ENCODE measurements at places on chromosomes 2 and 18.

DNA sequence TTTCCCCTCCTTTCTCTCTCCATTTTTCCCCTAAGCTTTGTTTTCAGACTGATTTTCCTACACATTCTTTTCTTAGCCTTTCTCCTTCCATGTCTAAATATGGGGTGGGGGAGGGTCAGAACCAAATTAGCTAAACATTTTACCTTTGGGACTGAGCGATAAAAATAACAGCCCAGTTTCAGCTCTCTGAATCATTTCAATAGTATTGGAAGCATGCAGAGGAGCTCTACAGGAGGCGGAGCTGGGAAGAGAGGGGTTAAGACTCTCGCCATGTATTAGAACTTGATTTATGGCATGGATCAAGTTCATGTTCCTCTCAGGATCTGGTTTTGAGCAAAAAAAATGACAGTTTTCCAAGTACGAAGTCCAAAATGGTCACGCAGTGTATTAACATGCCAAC is 109.1 kb downstream of the CPO start:
- no peak for DNase-seq

- no peak for DNase-seq
Observed at GRCh38 chr2:133306236-133306635, 262.0 kb downstream of the NCKAP5 start.

DNA sequence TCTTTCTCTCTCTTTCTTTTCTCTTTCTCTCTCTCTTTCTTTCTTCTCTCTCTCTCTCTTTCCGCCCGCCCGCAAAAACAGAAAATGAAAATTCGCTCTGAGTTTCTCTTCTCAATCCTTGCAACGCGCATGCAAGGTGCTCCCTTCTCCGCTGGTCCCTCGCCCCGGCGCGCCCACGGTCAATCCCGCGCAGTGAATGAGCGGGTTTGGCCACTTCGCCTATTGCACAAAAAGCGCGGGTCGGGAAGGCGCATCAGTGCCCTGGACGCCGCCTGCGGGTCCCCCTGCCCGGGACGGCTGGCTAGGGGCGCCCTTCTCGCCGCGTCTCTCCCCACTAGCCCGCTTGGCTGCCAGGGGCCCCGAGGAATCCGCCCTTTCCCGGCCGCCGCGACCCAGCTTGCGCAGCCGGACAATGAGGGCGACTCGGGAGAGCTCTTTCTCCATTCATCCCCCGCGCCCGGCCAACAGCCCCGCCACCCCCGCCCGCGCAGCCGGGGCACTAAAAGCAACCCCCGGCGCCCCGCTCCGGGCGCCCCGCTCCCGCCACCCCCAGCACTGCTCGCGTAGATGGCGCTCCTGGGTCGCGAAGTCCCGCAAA is 706 bp downstream of the LAMA1 start:
- no peak for DNase-seq

DNA sequence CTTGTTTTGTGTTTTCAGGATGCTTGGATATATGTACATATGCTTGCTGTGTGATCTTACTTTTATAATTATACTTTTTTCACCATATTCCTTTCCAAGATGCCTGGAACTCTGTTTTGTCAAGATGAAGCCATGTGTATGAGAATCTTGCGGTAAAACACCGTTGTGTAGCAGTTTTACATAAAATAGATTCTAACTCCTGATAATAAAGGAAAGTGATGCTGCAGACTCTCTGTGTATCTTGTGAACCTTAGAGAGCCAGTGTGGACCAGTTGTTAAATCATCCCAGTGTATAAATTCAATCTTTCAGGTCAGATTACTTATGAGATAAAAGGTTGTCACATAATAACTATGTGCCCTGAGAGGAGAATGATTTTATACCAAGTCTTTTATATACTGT is 12.5 kb upstream of the ITGA4 start:
- no peak for DNase-seq

DNA sequence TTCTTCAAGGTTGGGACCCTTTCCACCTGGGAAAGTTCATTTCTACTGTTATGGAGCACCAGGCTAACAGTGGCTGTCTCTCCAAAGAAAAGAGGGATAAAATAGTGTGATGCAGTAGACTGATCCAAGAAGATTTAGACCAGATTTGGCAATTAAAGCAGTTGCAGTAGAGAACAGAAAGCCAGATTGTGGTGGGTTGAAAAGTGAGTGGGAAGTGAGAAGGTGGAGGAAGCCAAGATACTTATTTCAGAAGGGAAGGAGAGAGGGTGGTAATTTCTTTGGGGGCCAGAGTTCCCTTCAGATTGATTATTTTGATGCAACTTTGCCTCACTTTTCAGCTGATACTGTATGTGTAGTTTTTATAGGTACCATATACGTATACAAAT is 8.0 kb downstream of the MYL12B start:
- DNase-seq, result no peak

- DNase-seq, result peak; percentile 83
Observed at GRCh38 chr2:215736653-215737290, 276.6 kb downstream of the MREG start.

- DNase-seq, result peak; percentile 80
Observed at GRCh38 chr18:68797871-68798270, at the start of gene CCDC102B. Gene CCDC102B (plus strand): TSS chr18:68798080. CDS start chr18:68836764, 38,684 bp downstream.

DNA sequence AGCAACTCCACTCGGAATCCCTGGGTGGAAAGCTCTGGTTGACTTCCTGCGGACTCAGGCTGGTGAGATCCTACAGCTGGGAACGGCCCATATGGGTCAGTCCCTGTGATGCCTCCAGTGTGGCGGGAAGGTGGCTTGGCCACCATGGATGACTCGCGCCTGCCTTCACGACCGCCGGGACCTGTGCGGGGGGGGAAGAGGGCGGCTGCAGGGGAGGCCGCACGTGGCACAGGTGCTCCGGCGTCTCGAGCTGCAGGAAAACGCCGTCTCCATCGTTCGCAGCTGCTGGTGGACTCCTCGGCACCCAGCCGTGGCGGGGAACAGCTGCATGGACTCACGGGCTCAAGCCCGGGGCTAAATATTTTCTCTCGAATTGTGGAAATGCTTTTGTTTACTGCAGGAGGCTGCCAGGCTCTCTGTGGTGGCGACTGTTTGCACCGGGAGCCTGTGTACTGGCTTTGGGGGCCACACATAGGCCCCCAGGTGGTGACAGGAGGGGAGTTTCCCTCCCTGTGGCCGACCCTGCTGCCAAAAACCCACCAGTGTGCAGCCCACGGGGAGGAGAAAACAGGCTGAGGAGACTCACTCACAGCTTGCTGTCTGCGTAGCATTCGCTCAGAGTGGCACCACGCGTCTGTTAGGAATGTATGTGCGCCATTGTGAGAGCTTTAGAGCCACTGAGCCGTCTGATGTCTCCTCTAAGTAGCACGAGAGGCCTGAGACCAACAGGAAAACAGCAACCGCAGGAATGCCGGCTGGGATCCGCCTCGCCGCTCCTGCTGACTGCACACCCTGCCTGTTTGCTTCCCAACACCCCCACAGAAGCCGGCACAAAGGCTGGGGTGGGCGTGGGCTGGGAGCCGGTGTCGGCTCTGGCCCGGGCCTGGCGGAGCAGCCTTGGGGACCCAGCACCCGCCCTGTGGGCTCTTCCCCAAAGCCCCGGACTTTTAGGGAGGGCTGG is 89.2 kb downstream of the NFATC1 start:
- DNase-seq, result peak; percentile 98

GRCh38 chr18:35549564-35549963 is 32.0 kb upstream of the GALNT1 start:
- peak; percentile 5 for DNase-seq

DNA sequence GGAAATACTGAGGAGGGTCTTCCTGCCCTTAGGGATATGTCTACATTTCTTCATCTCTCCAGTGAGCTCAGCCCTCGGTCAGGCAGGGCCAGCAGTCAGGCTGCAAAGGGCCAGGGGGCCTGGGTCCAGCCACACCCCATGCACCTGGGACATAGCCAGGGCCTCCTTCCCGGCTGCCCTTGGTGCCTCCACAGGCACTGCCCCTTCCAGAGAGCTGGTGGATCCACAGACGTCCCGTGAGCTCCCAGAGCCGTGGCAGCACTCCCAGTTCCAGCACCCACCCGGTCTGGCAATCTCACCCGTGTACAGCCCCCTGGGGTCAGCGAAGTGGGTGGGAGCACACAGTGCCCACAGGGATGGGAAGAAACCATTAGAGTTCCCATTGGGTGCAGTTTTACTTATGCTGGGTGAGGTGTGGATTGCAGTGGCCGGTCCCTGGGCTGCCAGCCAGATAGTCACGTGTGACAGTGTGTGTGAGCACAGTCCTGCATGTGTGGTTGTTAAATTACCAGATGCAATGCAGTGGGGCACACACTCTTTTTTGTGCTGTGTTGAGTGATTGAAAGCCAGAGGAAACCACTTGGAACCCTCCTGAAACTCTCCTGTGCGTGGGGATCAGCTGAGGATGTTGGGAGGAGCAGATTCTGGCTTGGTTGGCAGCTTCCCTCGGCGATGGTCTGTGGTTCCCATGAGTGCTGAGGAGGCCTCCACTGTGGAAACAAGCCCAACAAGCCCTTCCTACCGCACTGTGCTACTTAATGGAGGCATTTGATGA is 131.0 kb downstream of the SNTG2 start:
- DNase-seq, result peak; percentile 10

- no peak for DNase-seq
Observed at GRCh38 chr18:29188760-29189159, 1011.8 kb upstream of the CDH2 start.

- DNase-seq, result no peak
Observed at GRCh38 chr2:236899950-236900640, 185.6 kb upstream of the COPS8 start.

DNA sequence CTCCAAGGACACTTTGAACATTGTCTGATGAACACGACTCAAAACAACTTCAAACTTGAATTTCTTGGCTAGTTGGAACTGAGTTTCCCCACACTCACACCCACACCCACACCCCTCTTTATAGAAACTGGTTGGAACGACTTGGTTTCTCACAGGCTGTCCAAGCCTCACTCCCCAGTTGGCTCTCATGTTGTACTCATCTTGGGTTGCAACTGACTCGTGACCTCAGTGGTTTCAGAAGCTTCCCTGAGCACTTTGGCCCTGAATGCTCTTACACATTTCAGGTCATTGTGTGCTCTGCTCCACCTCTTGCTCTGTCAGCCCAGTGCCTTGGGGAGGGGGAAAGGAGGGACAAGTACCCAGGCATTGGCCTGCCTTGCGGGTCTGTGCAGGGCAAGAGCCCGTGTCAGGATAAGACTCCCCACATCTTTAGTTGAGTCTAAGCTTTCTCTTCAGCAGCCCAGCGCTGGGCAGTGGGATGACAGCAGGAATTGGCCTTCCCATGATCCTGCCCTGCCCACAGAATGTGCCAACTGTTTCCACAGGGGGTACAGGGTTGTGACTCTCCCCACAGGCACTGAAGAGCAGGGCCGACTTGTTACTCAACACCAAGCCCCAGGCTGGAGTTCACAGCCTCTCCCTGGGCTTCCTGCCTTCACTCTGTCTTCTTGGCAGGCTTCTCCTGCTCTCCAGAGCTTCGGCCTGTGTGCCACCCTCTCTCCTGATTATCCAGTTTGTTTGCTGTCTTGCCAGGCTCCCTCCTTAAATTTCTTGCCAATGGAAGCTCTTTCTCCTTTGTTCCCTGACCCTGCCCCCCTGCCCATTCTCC is 104.6 kb downstream of the RTN4 start:
- peak; percentile 63 for DNase-seq

- no peak for DNase-seq
Observed at GRCh38 chr2:218644721-218645120, 14.7 kb downstream of the ZNF142 start.

DNA sequence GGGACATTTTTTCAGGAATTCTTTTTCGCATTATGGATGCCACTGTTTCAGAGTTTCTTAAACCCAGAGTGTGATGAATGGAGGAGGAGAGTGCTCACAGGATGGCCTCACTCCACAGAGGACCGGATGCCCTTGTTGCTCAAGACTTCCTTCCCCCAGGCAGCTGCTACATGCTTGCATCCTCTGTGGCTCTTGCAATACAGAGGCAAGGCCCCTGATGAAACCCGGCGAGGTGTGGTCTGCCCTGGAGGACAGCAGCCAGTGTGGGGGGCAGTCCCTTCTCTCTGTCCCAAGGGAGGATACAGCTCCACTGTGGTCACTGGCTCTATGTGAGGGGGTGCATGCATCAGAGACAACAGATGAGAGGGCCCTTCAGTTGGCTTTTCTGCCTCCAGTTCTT is 109.6 kb downstream of the SH3RF3 start:
- DNase-seq, result peak; percentile 98

DNA sequence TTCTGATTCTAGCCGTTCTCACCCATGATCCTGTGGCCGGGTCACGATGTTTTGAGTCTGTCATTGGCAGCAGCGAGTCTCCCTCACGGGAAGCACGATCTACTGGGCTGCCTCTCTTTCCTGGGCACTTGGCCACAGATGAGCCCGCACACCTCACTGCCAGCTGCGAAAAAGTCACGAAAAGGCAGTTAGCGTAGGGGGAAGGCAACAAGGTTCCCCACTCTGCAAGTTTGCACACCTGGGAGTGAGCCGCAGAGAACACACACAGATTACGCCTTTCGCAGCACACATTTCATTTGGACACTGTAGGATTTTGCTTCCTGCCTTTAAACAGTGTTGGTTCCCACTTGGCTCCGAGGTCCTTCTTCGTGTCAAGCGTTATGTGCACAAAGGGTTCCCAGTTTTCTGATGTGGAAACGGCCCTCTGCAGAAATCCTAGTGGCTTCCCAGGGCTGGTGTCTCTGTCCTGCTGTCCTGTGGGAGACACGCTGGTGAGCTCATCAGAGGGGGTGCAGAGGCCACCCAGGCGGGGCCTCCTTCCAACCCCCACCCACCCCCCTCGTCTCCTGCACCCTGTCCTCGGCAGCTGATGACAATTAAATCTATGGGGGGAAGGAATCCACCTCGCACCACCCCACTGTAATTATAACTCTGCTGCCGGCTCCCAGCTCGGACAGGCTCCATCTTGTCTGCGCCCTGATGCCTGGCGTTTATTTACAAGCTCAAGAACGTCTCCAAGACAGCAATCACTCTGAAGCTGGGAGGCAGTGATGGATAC is 157.3 kb upstream of the SALL3 start:
- DNase-seq, result no peak

GRCh38 chr2:177268901-177269300 is 4.4 kb upstream of the NFE2L2 start:
- no peak for DNase-seq

- no peak for DNase-seq
Observed at GRCh38 chr18:63082366-63083019, 237.1 kb downstream of the BCL2 start.

- no peak for DNase-seq
Observed at GRCh38 chr18:45241271-45241670, 374.0 kb upstream of the SLC14A2 start.

DNA sequence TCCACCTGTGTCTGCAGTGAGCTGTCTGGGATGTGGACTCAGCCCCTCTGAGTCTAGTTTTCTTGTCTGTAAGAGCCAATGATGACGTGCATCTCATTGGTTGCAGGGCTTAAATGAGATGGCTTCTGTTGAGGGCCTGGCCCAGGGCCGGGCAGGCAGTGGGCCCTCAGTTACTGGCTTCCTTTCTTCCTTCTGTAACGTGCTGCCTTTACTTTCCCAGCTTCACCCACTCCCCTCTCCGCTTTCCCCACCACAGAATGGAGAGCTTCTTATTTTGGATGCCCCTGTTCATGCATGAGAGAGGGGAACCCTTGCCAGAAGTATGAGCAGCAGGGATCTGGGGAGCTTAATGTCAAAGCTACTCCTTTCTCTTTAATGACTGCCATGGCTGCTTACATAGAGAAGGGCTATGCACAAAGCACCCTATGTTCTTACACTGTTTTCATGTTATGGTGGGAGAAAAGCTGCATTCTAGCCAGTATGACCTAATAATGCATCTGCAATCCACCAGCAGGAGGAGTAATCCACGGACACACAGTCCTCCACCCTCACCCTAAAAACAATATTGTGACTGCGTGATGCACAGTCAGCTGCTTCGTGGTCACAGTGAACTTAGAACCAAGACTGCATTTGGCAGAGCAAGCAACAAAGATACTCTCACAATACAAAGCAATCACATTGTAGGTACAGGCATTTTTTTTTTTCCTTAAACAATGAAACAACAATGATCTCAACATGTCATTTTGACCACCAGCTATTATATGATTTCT is 37.2 kb downstream of the CREG2 start:
- DNase-seq, result peak; percentile 62
